Lower leg skin (tissue), 4 donors: ENCODE measurements at places on chromosomes 13 and 19. TPM values are rescaled to one million over a fixed set of nuclear protein-coding genes. Genes with fewer than 3 reads are reported as not detected.
A peak's percentile ranks its signal among the peaks of the same experiment; 100 is the strongest.

Gene ERICH6B
- not detected for total RNA-seq

- no peak for DNase-seq
Measured at GRCh38 chr19:45307361-45307760, 15.3 kb downstream of the CKM start.

- DNase-seq: no peak
Measured at GRCh38 chr19:5339198-5339949, 1.2 kb downstream of the PTPRS start.

DNA sequence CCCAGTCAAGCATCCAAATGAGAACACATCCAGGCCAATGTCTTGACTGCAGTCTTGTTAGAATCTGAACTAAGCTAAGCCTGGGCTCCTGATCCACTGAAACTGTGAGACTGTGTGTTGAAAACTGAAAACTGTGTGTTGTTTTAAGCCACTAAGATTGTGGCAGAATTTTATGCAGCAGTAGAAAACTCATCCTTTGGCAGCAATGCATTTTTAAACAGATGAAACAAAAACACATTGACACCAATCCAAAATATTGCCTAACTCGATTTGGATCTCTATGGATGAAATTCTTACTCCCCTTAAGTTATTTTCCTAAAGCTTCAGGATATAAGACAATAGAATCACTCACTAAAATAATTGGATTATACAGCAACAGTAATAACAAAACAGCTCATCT is 202.3 kb upstream of the KLF12 start:
- DNase-seq: no peak

DNA sequence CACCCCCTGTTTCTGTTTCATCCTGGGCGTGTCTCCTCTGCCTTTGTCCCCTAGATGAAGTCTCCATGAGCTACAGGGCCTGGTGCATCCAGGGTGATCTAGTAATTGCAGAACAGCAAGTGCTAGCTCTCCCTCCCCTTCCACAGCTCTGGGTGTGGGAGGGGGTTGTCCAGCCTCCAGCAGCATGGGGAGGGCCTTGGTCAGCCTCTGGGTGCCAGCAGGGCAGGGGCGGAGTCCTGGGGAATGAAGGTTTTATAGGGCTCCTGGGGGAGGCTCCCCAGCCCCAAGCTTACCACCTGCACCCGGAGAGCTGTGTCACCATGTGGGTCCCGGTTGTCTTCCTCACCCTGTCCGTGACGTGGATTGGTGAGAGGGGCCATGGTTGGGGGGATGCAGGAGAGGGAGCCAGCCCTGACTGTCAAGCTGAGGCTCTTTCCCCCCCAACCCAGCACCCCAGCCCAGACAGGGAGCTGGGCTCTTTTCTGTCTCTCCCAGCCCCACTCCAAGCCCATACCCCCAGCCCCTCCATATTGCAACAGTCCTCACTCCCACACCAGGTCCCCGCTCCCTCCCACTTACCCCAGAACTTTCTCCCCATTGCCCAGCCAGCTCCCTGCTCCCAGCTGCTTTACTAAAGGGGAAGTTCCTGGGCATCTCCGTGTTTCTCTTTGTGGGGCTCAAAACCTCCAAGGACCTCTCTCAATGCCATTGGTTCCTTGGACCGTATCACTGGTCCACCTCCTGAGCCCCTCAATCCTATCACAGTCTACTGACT is at the start of gene KLK3:
Gene KLK3, plus strand, starts transcription at position 280 of the 775 bp plus-strand sequence. Its CDS starts 41 bp downstream, at position 321.
- DNase-seq: no peak

DNA sequence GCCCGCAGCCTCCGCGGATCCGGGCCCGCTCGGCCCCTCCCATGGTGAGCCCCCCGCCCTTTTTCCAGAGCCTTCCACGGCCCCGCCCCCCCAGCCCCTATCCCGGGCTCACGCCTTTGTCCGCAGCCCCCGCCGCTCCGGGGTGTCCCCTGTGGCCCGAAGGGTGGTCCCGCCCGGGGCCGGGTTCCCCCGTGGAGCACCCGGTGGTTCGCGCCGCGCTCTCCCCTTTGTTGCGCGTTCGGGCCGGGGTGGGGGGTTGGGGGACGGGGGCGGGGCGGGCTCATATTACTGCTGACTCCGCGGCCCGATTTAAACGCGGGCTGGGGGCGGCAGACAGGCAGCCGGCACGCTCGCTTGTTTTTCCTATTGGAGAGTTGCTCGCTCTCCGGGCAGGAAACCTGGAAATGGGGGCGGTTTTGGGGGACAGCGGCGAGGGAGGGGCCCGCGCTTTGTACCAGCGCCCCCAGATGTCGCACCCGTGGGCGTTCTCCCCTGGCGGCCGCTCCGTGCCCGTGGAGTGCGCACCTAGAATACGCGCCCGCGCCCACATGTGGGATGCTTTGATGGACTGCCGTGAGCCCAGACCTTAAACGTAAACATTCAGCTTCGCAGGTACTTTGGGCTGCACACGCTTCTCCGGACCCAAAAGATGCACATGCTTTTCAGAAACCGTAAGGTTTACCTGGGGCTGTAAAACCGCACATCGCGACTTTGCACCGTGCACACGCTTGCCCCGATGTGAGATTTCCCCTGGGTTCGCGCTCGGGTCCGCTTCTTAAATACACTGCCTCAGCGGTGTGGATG is 699 bp downstream of the PTOV1 start:
- peak; percentile 86 for DNase-seq

Gene DZIP1
- 2.4 TPM for total RNA-seq

DNA sequence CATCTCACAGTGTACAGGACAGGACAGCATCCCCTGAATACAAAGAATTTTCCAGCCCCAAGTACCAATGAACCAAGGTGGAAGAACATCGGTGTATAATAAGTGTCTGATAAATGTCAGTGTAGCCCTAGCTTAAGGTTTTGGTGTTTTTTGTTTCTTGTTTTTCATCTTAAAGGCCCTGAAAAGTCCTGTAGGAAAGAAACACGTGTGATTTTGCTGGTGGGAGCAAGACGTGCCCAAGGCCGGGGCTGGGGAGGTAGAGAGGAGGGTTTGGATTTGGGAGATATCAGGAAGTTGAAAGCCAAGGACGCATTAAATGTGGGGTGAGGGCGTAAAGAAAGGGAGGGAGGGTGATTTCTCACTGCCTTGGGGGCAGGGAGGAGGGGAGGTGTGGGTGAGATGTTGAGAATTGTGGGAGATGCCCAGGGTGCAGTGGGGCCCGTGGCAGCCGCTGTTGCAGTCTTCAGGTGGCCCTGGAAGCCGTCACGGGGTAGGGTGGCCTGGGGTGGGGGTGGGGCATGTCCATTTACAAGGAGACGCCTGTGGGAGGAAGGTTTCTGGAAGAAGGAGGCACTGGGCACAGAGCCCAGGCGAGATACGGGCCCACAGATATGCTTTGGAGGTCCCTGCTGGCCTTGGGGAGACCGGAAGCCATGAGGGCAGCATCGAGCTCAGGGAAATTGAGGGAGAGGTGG is 6.7 kb downstream of the CAMSAP3 start:
- DNase-seq: no peak

GRCh38 chr19:10285393-10285792 is 1.4 kb upstream of the ICAM4 start:
- no peak for DNase-seq

DNA sequence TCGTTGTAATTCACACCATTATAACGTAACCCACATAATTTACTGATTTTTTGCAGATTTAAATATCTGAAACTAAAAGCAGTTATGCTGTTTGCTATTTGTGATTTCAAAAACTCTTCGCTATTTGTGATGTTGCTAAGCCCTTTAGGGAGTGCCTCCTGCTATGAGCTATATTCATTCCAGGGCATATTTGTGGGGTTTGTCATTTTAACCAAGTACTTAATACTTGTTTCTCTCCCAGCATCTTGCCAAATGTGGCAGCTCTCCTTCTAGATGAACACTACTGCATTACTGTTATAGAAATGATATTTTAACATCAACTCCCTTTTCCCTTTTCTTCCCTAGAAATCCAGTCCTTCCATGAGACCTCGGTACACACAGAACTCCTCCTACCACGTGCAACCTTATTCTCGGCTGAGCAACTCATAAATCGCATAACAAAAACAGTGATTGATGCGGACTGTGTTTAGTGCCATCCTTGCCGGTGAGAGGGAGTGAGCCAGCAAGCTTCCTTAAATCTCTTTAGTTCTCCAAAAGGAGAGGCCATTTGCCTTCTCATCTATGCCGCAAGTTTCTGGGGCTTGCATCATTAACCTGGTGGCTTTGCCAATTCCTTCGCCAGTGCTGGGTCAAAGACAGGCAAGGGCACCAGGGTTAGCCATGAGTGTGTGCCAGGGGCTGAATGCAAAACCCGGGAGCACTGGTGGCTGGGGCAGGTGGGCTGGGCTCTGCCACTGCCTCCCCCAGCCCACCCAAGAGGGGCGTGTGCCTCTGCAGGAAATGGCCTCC is 33.4 kb downstream of the RFX2 start:
- no peak for DNase-seq

Gene TINCR
- 268 TPM for total RNA-seq

DNA sequence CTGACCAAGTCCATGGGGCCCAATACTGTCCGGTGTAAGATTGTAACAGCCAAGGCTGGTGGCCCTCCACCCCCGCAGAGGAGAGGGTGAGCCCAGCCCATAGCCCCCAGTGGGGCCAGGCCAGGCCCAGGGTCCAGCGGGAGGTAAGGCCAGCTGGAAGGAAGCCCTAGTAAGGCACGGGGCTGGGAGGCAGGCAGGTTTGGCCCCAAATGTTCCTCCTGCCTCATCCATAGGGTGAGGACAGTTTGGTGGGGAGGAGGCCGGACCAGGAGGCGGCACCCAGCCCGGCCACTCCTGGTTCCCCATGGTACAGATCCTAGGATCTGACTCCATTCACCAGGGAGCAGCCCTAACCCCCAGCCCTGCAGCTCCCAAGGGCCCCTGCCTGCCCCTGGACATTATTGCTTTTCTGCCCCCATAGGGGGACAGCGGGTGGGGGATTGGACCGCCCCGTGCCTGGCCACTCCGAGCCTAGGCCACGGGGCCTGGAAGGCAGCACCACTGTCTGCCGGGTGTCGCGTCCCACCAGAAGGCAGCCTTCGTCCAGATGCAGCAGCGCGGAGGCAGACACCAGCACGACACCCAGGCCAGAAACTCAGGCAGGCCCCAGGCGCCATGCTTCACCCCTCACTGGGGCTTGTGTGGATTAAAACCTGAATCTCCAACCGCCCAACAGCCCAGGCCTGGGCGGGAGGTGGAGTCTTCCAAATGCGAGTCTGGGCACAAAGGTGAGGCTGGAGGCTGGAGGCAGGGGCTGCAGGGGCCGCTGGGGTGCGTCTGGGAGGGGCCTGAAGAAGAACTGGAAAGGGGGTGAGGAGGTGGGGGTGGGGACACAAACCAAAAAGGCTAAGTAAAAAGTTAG is 6.7 kb upstream of the CCNP start:
- DNase-seq: no peak

- DNase-seq: no peak
Measured at GRCh38 chr19:19464339-19465098, 50.8 kb downstream of the TSSK6 start.

DNA sequence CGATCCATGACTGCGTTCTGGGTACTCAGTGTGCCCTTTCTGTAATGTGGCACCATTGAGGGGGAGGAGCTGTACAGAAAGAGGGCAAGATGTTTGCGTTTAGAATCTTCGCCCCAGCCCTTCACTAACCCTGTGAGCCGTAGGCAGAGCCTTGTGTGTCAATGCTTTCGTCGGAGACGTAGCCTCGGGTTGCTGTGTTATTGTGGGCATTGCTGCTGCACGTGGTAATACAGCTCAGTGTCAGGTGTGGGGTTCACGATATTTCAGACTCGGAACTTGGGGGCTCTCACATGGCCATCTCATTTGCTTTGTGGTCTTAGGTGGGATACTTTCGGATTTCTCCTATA is 6.1 kb downstream of the RPS9 start:
- DNase-seq: no peak

GRCh38 chr13:52070929-52071523 is 46.5 kb downstream of the UTP14C start:
- DNase-seq: no peak

DNA sequence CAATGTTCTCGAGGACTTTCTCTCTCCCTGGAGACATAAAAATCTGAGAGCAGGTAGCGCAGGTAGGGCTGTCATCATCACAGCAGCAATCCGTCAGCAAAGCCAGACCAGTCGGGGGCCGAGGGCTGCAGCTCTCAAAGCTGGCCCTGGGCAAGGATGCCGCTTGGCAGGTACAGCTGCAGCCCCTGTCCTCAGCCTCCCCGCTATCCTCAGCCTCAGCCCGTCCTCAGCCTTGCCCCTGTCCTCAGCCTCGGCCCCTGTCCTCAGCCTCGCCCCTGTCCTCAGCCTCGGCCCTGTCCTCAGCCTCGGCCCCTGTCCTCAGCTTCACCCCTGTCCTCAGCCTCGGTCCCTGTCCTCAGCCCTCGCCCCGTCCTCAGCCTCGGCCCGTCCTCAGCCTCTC is 10.9 kb downstream of the C13orf46 start:
- no peak for DNase-seq

DNA sequence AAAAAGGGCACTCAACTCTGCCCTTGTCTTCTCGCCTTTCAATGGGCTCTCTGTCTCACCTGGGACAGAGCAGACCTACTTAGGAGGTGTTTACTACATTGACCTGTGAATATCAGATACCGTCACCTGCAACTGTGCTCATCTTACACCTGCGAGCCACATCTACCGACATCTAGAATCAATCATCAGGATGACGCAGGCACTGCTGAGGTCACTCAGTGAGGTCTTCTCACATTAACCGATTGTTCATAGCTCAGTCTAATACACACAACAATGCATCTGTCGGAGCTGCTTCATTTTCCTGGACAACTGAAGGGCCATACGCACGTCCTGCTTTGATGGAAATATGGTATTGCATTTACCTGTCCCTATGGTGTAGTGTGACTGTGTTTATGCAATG is 211.9 kb downstream of the FGF9 start:
- no peak for DNase-seq

- no peak for DNase-seq
Measured at GRCh38 chr13:88937384-88937783, 1266.2 kb downstream of the SLITRK5 start.

GRCh38 chr13:27796544-27797227 is 4.4 kb downstream of the GSX1 start:
- DNase-seq: no peak

Gene PDX1
- not detected for total RNA-seq

DNA sequence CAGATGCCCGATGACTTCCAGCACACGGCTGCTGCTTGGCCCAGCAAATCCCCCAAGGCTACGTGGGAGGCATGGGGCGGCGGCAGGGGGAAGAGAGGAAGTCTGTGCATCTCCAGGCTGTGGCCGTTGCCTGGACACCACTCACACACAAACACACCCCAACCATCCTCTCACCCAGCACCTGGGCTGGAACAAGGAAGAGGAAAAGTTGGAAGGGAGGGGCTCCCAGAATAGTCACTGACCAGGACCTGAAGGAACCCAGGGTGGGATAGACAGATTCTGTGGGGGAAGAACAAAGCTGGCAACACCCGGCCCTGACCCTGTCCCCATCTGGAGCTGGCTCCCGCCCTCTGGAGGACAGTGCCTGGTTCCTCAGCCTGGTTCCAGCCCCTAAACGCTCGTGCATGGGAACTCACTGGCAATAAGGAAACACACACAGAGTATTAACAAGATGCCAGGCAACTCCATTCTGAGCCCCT is 11.2 kb downstream of the PPP6R1 start:
- DNase-seq: no peak
